ENCODE measurements at places on chromosomes 1 and 21. TPM values are rescaled to one million over a fixed set of nuclear protein-coding genes. Genes with fewer than 3 reads are reported as not detected.

- H3K4me1 ChIP-seq, result peaks cover 21% of the 10 kb centered on the region
- H3K27me3 ChIP-seq, result no peaks in the 10 kb centered on the region
- no peak for DNase-seq
- peak overlapping the region; percentile 6 for H3K27ac ChIP-seq
- no peaks in the 10 kb centered on the region for H3K36me3 ChIP-seq
- no peak overlapping the region for H3K4me3 ChIP-seq
These were observed 30.6 kb downstream of the MPZL1 start for GRCh38 chr1:167752219-167752985.

- no peak overlapping the region for H3K27ac ChIP-seq
- no peak for DNase-seq
- no peak overlapping the region for H3K4me3 ChIP-seq
- no peaks in the 10 kb centered on the region for H3K36me3 ChIP-seq
These were observed 54.6 kb downstream of the GORAB start for GRCh38 chr1:170586321-170587252.

TRAF3IP3 gene
- 194 TPM for total RNA-seq

DNA sequence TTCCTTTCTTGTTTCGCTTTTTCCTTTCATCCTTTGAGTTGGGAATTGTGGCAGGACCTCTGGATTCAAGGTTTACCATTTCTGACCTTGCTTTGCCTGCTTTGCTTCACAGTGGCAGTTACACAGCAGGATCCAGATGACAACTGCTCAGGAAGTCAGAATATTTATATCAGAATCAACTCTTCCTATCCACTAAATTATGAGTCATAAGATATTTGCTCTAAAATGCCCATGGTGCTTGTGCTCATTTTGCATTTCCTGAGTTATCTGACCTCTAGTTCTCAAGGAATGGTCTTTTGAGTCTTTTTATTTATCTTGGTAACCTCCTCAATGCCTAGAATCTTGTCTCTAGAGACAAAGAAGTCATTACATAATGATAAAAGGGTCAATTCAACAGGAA is 290.8 kb downstream of the LRRC7 start:
- H3K4me1 ChIP-seq, result no peaks in the 10 kb centered on the region
- H3K27me3 ChIP-seq, result no peaks in the 10 kb centered on the region
- DNase-seq, result no peak

- DNase-seq, result no peak
- H3K4me3 ChIP-seq, result no peak overlapping the region
- no peaks in the 10 kb centered on the region for H3K36me3 ChIP-seq
- H3K27ac ChIP-seq, result no peak overlapping the region
- H3K4me1 ChIP-seq, result no peaks in the 10 kb centered on the region
- H3K27me3 ChIP-seq, result peaks cover 5% of the 10 kb centered on the region
These were observed 20.6 kb upstream of the RSPO1 start for GRCh38 chr1:37655274-37655673.

- no peaks in the 10 kb centered on the region for H3K36me3 ChIP-seq
- peaks cover 10% of the 10 kb centered on the region for H3K4me1 ChIP-seq
- DNase-seq, result peak; percentile 14
- H3K27ac ChIP-seq, result no peak overlapping the region
These were observed 84.1 kb downstream of the GPR88 start for GRCh38 chr1:100622037-100622436.

DNA sequence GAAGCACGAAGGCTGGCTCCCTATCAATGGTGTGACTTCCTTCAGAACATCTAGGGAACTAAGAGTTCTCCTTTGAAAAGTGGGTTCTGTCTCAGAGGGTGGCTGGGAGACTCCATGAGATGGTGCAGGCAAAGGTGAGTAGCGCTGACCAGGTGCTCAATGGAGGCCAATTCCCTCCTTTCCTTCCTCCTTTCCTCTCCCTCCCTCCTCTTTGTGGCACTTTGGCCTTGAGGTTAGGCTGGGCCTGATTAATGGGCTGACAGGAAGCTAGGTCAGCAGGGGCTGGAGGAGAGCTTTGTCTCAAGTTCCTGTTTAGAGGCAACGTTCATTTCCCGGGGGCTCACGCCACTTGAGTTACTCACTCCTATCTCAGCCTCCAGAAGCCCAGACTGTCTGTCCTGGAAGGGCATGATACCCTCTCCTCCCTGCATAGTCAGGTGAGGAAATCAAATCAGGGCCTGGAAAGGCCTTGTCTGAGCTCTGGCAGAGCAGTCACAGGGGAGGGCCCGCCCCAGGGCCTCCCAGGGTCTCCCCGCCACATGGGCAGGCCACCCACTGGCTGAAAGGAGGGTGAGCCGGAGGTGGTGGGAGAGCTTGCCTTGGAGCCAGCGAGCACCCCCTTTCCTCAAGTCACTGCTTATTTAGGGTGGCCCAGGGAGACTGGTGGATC is 58.4 kb upstream of the SSBP3 start:
- peaks cover 45% of the 10 kb centered on the region for H3K4me1 ChIP-seq
- peak; percentile 43 for DNase-seq
- peak overlapping the region; percentile 79 for H3K27ac ChIP-seq

KRTAP27-1 gene
- not detected for total RNA-seq

FLG2 gene
- total RNA-seq, result not detected

DNA sequence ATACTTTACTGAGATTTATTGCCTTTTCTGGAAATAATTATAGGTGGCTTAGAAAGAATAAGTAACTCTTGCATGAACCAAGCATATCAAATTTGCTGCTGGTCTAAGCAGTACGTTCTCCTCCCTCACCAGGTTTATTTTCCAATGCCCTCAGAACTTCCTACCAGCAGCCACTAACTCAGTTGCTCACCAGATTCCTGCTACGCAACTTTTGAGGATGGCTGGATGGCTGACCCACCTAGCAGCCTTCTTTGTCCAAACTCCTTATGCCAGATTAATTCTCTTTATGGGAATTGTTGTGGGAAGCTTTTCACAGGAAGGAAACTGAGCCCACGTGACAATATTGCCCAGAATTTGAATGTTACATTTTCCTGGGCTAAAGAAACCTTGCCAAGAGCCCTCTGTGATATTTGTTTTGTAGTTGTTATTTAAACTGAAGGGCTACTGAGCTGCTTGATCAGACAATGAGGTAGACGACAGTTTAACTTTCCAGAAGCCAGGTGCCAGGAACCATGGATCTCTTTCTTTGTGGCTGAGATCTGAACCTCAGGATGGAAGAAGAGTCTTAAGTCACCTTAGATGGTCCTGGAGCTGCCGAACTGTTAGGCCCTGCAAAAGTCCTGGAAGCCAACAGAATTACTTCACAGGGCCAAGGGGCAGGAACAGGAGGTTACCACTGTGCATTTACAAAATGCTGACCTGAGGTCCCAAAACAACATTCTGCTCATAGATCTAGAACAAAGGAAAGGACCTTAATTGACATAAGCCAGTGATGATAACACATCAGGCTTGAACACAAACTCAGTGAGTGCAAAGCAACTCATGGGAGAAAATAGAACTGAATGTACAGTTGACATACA is 85.5 kb upstream of the ATP1A1 start:
- H3K4me1 ChIP-seq, result peaks cover 3% of the 10 kb centered on the region
- no peak overlapping the region for H3K27ac ChIP-seq
- no peaks in the 10 kb centered on the region for H3K27me3 ChIP-seq
- no peak for DNase-seq
- H3K4me3 ChIP-seq, result no peak overlapping the region

NRDC gene
- 119 TPM for total RNA-seq

BMP8B gene
- total RNA-seq, result 0.36 TPM

TENT5C gene
- total RNA-seq, result 13.6 TPM

DNA sequence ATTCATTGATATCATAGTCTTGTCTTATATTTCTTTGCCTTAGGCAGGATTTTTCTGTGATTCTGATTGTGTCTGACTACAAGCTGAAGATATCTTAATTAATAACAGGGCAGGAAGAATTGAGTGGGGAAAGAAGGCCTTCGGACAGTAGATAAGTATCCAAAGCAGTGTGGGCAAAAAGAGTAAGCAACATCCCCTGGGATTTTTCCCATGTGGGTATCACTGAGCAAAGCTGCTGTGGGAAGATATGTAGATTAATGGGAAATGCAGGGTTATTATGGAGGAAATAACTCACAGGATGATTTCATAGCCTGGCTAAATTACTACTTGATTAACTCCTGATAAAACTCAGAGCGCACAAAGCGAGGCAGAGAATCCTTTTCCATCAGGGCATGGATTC is 55.7 kb downstream of the RGS5 start:
- H3K4me1 ChIP-seq, result no peaks in the 10 kb centered on the region
- peaks cover 3% of the 10 kb centered on the region for H3K36me3 ChIP-seq

DNA sequence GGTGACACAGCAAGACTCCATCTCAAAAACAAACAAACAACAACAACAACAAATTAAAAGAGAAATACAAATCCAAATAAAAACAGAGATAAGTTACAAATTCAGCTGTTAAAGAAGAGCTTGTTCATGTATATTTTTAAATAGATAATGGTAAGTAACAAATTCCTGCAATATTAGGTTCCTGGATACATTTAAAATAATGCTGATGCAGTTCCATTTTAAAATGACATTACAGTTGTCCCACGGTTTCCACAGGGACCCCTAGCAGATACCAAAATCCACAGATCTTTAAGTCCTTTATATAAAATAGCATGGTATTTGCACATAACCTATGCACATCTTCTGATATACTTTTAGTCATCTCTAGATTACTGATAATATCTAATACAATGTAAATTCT is 61.5 kb downstream of the ABL2 start:
- no peak overlapping the region for H3K27ac ChIP-seq
- H3K4me3 ChIP-seq, result no peak overlapping the region
- H3K36me3 ChIP-seq, result peaks cover 2% of the 10 kb centered on the region
- H3K4me1 ChIP-seq, result peaks cover 18% of the 10 kb centered on the region
- H3K27me3 ChIP-seq, result no peaks in the 10 kb centered on the region
- DNase-seq, result no peak

SPATA45 gene
- total RNA-seq, result not detected

GRCh38 chr1:40687059-40687458 is 4.4 kb upstream of the NFYC start:
- peaks cover 13% of the 10 kb centered on the region for H3K4me1 ChIP-seq
- no peaks in the 10 kb centered on the region for H3K27me3 ChIP-seq
- H3K36me3 ChIP-seq, result peaks cover 19% of the 10 kb centered on the region
- no peak overlapping the region for H3K4me3 ChIP-seq

DNA sequence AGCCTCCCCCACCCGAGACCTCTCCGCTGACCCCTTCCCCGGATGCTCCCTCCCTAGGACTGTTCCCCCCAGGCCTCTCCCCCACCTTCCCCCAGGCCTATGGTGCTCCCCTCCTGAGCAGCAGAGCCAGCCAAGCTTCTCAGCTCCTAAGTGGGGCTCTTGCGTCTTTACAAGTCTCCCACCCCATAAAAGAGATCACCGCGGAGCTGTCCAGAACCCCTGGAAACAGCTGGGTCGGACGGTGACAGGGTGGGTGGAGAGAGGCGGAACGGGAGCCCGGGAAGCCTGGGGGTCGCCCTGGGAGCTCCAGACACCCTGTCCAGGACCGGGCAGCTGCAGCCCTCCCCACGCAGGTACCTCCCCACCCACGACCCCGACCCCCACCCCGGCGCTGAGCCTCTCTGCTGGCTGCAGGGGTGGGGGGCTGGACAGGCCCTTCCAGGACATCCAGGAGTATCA is 61.2 kb downstream of the WNT9A start:
- peak overlapping the region; percentile 38 for H3K27ac ChIP-seq
- H3K4me1 ChIP-seq, result peaks cover 20% of the 10 kb centered on the region
- H3K27me3 ChIP-seq, result no peaks in the 10 kb centered on the region

ATP1A4 gene
- not detected for total RNA-seq

LRRC52 gene
- not detected for total RNA-seq

SYTL1 gene
- total RNA-seq, result 77.7 TPM

DNA sequence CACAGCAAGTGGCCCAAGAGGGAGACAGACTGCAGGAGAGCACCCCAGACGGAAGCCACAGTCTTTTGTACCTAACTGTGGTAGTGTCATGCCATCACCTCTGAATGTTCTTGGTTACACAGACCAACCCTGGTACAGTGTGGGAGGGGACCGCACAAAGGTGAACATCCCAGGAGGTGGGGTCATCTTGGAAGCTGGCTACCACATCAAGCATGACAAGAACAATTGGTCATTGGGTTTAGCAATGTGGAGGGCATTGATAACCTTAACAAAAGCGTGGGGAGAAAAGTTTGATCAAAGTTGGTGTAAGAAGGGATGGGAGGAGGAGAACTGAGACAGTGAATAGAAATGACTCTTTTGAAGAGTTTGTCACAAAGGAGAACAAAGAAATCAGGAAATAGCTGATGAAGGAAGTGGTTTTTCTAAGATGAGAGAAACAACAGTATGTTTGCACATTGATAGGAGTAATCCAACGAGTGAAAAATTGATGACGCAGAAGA is 87.1 kb upstream of the CACNA1E start:
- H3K4me3 ChIP-seq, result no peak overlapping the region
- H3K27ac ChIP-seq, result no peak overlapping the region
- H3K4me1 ChIP-seq, result peaks cover 47% of the 10 kb centered on the region

CFHR3 gene
- total RNA-seq, result not detected
